ENCODE measurements at places on chromosomes 16 and 17.

- no peak for DNase-seq
Measured at GRCh38 chr17:59779521-59779920, 72.1 kb downstream of the VMP1 start.

- no peak for DNase-seq
Measured at GRCh38 chr16:5508371-5508770, 410.8 kb upstream of the EEF2KMT start.

DNA sequence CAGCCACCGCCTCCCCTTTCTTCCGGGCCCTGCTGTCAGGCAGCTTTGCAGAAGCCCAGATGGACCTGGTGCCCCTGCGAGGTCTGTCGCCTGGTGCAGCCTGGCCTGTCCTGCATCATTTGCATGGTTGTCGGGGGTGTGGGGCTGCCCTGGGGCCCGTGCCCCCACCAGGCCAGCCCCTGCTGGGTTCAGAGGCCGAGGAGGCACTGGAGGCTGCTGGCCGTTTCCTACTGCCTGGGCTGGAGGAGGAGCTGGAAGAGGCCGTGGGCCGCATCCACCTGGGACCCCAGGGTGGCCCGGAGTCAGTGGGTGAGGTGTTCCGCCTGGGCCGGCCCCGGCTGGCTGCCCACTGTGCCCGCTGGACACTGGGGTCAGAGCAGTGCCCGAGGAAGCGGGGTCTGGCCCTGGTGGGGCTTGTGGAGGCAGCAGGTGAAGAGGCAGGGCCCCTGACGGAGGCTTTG lies 5.5 kb upstream of the TGFB1I1 start:
- no peak for DNase-seq

- DNase-seq: no peak
Measured at GRCh38 chr17:31467502-31468256, 76.2 kb downstream of the RAB11FIP4 start.

- no peak for DNase-seq
Measured at GRCh38 chr16:3691761-3692160, 25.6 kb downstream of the TRAP1 start.

GRCh38 chr17:43702637-43703036 lies 40.9 kb upstream of the MEOX1 start:
- peak; percentile 26 for DNase-seq

- no peak for DNase-seq
Measured at GRCh38 chr16:30722916-30723315, 23.9 kb downstream of the SRCAP start.

DNA sequence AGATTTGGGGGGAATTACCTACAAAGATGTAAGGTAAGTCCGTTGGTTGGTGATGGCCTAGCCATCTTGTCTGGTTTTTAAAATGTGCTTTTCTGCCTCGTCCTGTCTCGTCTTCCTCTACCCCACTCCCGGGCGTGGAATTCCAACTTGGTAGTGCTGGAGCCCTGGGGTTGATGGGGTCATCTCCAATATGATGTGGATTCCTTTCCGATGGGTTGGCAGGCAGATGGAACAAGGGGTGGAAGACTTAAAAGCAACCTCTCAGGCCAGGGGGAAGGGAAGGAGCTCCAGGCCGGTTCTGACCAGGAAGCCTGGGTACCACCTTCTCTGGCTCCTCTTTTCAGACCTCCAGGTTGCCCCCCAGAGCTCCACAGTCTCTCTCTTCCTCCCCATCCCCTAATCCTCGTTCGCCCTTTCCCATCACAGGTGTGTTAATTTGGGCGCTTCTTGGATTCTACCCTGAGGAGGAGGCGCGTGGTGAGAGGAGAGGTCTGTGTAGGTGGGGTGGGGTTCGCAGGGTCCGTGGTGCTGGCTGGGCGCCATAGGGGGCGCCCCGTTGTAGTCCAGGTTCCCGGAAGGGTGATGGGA lies 5.1 kb upstream of the HOXB2 start:
- DNase-seq: no peak

DNA sequence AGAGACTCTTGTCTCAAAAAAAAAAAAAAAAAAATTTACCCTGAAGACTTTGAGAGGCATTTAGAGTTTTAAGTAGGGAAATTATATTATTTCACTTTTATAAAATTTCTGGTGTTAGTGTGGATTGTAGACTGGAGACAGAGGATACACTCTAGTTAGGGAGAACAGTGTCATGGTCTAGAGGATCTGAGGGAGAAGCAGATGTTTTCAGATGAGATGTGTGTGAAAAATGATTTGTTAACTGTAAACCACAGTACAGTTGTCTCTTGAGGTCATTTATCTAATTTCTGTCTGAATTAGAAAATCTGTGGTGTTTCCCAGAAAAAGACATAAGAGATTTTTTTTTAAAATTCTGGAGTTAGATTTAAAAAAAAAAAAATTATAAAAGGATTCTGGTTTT lies 54.8 kb downstream of the NUP88 start:
- no peak for DNase-seq

DNA sequence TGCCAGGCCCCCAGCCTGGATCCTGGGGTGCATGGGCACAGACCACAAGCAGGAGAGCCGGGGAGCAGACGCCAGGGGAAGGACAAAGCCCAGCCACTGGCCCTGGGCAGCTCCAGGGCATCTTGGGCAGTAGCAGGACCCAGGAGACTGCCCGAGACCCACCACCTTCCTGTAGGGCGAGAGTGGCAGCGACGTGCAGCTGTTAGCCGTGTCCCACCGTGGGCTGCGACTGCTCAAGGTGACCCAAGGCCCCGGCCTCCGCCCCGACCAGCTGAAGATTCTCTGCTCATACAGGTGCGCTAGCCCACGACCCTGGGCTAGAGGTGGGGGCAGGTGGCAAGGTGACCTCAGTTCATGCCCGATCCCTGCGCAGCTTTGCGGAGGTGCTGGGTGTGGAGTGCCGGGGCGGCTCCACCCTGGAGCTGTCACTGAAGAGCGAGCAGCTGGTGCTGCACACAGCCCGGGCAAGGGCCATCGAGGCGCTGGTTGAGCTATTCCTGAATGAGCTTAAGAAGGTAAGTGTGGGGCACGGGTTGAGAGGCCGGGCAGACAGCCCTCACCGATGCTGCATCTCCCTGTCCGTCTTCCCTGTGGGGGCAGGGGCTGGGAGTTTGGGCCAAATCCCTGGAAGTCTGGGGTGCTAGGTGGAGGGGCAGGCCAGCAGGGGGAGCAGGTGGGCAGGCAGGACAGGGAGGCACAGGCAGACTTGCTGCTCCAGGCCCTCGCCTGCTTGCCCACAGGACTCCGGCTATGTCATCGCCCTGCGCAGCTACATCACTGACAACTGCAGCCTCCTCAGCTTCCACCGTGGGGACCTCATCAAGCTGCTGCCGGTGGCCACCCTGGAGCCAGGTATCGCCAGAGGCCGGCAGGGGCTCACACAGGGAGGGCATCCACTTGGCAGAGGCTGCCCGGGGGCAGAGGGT lies 13.5 kb upstream of the SMIM5 start:
- peak; percentile 69 for DNase-seq

GRCh38 chr17:49114703-49115102 lies 17.9 kb upstream of the B4GALNT2 start:
- DNase-seq: no peak

- peak; percentile 69 for DNase-seq
Measured at GRCh38 chr17:60720763-60721531, 43.3 kb downstream of the BCAS3 start.

DNA sequence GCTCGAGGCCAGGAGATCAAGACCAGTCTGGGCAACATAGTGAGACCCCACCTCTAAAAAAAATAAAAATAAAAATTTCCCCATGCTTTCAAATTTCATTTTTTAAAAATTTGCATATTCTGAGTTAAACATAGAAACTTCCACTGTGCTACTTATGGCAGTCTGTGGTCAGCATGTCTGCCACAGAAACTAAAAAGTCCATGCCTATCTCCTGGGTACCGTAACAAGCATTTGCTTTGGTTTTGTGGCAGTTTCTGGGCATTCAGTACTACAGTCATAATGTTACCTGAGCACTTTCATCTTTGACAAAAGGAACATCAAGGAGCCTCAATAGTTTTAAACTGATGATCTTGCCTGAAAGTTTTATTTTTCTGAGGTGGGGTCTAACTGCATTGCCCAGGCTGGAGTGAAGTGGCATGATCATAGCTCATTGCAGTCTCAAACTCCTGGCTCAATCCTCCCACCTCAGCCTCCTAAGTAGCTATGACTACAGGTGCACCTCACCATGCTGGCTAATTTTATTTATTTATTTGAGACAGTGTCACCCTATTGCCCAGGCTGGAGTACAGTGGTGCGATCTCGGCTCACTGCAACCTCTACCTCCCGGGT lies 13.2 kb upstream of the ITGA2B start:
- DNase-seq: no peak

DNA sequence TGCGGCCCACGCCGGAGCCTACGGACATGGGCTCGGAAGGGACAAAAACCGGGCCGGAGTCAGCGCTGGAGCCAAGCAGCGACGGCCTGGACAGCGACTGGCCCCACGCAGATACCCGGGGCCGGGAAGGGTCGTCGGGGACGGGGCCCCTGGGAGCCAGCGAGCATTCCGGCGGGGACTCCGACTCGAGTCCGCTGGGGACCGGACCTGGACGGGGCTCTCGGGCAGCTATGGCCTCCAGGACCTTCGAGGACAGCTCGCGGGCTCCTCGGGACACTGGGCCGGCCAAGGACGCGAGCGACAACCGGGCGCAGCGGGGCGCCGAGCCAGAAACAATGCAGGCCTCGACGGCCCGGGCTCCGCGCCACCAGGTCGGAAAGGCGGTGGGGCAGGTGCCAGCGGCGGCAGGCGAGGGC lies 1.0 kb downstream of the MYO15B start:
- DNase-seq: no peak

DNA sequence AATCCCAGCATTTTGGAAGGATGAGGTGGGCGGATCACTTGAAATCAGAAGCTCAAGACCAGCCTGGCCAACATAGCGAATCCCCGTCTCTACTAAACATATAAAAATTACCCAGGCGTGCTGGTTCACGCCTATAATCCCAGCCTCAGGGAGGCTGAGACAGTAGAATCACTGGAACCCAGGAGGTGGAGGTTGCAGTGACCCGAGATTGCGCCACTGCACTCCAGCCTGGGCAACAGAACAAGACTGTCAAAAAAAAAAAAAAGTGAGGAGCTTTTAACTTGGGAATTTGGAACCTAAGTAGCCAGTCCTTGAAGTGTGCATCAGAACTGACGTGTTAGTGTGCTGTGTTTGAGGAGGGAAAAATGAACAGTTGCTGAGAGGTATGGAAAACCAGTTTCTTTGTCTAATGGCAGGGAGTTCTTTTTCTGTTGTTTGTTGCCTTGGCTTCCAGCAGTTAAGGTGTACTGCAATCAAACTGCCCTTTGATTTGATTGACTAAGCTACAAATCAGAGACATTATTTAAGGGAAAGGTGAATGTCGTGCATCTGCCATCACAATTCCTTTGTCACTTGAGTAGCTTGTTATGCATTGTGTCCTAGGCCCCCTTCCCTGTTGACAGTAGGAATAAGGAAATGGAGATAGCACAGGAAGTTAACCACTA lies 8.6 kb upstream of the DUSP14 start:
- DNase-seq: no peak

GRCh38 chr17:66406701-66407644 lies 104.6 kb downstream of the PRKCA start:
- DNase-seq: no peak

GRCh38 chr16:73997971-73998370 lies 298.6 kb upstream of the PSMD7 start:
- no peak for DNase-seq

DNA sequence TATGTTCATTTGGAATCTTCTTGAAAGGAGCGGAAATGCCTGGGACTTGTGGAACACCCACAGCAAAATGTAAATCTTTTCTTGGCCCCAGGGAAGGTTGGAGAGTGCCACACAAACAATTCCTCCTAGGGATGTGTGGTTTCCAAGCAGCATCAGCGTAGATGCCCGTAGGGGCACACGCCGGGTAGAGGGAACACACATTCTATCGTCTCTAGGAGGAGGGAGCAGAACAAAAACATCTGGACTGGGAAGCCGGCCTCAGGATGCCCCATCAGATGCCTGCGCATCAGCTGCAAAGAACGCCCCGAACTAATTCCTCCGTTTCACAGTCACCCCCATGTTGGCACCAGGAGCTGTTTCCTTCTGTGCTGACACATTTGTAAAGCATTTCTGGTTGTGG lies 357.9 kb upstream of the ZFHX3 start:
- DNase-seq: peak; percentile 13

DNA sequence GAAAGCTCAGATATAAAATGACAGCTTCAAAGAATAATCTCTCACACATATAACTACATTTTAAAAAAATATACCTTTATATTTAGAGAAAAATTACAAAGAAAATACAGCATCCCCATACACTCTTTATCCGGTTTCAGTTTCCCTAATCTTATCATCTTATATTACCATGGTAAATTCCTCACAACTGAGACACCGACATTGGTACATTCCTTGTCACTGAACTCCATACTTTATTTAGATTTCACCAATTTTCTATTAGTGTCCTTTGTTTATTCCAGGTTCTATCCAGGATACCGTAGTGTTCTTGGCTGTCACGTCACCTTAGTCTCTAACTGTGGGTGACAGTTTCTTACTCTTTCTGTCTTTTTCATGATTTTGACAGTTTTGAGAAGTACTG lies 22.0 kb upstream of the ABCA10 start:
- peak; percentile 6 for DNase-seq

DNA sequence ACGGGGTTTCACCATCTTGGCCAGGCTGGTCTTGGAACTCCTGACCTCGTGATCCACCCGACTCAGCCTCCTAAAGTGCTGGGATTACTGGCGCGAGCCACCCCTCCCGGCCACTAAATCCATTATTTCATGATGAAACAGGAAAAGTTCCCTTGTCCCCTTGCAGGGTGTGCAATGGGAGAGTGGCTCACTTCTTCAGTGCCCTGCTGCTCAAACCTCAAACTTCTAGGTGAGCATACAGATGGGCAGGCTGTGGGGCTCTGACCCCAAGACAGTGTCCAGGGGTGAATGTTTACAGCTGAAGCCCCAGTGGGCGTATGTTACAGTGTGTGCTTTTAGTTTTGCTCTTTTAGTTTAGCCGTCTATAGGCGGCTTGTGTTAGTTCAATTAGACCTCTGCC lies 34.7 kb downstream of the GJC1 start:
- DNase-seq: no peak

- peak; percentile 69 for DNase-seq
Measured at GRCh38 chr17:903691-904481, 75.7 kb downstream of the NXN start.

GRCh38 chr16:17520561-17520960 lies 49.8 kb upstream of the XYLT1 start:
- peak; percentile 29 for DNase-seq

DNA sequence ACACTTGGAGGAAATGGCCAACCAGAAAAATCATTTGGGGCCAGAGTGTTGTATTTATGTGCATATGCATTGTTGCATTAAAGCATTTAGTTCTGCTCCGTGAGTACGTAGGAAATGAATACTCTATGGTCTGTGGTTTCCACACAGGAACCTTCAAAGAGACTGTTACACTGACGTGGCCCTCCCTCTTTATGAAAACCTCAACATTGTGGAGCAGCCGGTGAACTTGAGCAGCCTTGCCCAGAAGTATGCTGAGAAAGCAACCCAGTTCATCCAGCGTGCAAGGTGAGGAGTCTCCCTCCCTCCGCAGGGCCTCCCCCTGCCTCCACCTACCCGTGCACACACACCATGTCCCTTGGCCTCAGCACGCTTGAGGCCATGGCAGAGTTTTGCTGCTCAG lies 65.2 kb downstream of the ARSG start:
- no peak for DNase-seq

GRCh38 chr17:183021-183420 lies 1.6 kb upstream of the DOC2B start:
- DNase-seq: no peak

- peak; percentile 71 for DNase-seq
Measured at GRCh38 chr17:5249615-5250014, 15.0 kb upstream of the SCIMP start.
